ENCODE measurements at places on chromosomes 16 and 17. TPM values are rescaled to one million over a fixed set of nuclear protein-coding genes. Genes with fewer than 3 reads are reported as not detected.

KRT16 gene
- not detected for polyA plus RNA-seq

USP36 gene
- 32.8 TPM for polyA plus RNA-seq

CSF3 gene
- 0.80 TPM for polyA plus RNA-seq

DNA sequence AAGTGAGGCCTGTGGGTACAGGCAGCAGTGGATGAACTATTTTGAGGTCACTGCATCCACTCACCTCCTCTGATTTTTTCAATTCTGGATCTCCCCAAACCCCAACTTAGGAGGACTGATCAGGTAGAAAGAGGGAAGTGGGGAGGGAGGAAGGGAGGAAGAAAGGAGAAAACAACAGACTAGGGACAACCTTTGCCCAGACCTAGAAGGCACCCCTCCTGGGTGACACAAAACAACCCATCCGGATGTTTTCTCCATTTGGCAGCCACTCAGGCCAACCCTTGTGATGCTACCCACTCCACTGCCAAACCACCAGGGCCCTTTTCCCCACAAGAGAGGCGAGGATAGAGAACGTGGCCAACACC lies 2.7 kb downstream of the ORMDL3 start:
- peaks cover 18% of the 10 kb centered on the region for H3K4me1 ChIP-seq
- no peaks in the 10 kb centered on the region for H3K27me3 ChIP-seq
- no peak for DNase-seq
- no peak overlapping the region for H3K27ac ChIP-seq
- no peaks in the 10 kb centered on the region for H3K36me3 ChIP-seq
- no peak overlapping the region for H3K4me3 ChIP-seq

DNA sequence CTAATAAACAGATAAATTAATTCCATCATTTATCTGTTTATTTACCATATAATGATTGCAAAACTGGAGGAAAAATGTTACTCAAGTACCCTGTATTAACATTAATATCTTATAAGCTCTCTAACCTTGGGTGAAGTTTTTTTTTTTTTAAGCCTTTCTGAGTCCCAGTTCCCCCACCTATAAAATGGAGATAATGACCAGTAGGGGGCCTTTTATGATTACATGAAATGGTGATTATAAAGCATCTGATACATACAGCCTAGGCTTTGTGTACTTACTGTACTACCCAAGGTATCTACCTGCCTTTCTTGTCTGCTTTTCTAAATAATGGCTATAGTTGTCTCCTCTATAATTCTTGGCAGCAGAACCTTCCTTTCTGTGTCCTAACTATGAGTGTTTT lies 22.6 kb downstream of the LRRC36 start:
- no peak overlapping the region for H3K4me3 ChIP-seq
- H3K4me1 ChIP-seq = no peaks in the 10 kb centered on the region
- H3K27me3 ChIP-seq = no peaks in the 10 kb centered on the region

GRCh38 chr17:15483431-15483830 lies 16.0 kb upstream of the CDRT4 start:
- H3K27me3 ChIP-seq = no peaks in the 10 kb centered on the region
- H3K4me1 ChIP-seq = no peaks in the 10 kb centered on the region
- H3K4me3 ChIP-seq = no peak overlapping the region

DNA sequence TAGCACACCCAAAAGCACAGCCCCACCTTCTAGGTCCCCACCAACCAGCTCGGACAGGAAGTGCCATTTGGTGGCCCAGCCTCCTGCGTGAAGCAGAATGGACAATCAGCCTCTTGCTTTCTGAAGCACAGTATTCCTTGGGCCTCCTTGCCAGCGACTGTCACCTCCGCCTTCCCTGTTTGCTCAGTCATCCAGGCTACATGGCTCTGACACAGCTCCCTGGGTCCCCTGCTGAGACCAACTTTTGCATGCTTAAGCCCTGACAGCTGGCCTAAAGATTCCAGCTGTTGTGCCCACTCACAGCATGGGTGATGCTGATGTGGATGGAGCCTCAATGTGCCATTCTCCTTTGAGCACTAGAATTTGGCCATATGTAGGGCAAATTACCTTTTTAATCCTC lies 4.5 kb upstream of the CACNG5 start:
- DNase-seq = no peak
- H3K27me3 ChIP-seq = no peaks in the 10 kb centered on the region
- H3K4me3 ChIP-seq = no peak overlapping the region

DNA sequence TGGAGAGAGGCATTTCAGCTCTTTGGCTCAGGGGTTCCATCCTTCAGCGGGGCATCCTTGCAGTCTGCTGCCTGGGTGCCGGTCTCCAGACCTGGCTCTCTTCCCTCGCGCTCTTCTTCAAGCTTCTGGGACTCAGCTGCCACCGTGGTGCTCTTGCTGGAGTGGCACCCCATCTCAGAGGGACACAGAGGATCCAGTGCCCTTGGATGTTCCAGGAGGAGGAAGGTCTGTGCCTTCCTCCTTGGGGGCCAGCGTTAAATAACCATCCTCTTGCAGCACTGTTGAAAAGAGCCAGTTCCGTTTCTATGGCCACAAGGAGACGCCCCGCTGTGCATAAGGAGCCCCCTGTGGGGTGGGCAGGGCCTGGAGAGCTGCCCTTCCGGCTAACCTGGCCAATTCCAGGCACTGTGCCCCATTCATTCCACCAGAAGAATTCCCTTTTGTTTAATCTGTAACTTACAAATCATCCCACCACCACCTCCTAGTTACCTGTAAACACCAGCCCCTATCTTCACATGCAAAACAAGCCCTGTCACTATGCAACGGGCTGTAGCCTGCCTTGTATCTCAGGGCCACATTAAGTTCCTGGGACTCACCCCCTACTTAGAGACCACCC lies 8.6 kb downstream of the CHD9NB start:
- no peaks in the 10 kb centered on the region for H3K4me1 ChIP-seq
- DNase-seq = no peak
- H3K4me3 ChIP-seq = no peak overlapping the region
- H3K27me3 ChIP-seq = no peaks in the 10 kb centered on the region

DNA sequence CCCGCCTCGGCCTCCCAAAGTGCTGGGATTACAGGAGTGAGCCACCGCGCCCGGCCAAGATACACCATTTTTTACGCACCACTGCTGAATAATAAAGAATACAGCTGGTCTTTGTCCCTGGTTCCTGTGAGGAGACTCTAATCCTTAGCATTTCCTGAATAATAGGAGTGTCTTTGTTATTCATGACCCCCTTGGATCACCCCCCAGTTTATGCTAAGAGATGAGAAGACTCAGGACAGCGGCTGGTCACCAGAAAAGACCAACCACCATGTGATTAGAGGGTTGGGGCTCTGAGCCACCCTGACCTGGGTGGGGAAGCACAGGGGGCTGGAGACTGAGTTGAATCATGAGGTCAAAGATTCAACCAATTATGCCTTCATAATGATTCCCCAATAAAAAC lies 17.3 kb downstream of the PHLPP2 start:
- H3K27me3 ChIP-seq = no peaks in the 10 kb centered on the region
- DNase-seq = no peak
- no peaks in the 10 kb centered on the region for H3K4me1 ChIP-seq
- H3K27ac ChIP-seq = no peak overlapping the region
- no peaks in the 10 kb centered on the region for H3K36me3 ChIP-seq

DNA sequence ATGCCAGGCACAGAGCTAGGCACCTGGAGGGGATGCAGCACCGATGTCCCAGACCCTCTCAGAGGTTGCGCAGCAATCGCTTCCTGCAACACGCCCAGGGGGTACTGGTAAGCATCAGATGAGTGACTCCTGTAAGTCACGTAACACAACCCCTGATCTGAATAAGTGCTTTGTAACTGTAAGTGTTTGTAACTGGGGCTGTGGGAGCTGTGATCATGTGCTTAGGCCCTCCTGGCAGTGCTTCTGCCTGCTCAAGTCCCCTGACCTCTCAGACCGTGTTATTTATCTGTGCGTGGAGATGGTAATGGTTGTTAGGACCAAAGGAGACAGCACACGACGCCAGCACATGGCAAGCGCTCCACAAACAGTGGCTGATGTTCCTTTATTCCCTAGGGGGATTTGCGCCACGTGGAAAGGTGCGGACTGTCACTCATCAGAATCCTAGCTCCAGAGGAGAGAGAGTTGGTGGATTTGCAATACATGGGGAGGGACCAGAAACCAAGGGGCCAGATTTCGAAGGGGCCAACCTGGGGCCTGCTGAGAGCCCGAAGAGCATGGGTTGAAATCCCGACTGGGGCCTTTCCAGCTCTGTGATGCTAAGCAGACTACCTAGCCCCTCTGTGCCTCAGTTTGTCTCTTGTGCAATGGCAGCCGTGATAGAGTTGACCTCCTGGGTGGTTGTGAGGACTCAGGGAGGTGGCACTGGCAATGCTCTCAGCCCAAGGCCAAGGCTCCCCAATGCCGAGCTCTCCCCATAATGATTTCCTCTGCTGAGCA lies 151.8 kb downstream of the IRF8 start:
- no peak overlapping the region for H3K27ac ChIP-seq
- H3K27me3 ChIP-seq = no peaks in the 10 kb centered on the region
- H3K36me3 ChIP-seq = no peaks in the 10 kb centered on the region
- H3K4me1 ChIP-seq = no peaks in the 10 kb centered on the region

DNA sequence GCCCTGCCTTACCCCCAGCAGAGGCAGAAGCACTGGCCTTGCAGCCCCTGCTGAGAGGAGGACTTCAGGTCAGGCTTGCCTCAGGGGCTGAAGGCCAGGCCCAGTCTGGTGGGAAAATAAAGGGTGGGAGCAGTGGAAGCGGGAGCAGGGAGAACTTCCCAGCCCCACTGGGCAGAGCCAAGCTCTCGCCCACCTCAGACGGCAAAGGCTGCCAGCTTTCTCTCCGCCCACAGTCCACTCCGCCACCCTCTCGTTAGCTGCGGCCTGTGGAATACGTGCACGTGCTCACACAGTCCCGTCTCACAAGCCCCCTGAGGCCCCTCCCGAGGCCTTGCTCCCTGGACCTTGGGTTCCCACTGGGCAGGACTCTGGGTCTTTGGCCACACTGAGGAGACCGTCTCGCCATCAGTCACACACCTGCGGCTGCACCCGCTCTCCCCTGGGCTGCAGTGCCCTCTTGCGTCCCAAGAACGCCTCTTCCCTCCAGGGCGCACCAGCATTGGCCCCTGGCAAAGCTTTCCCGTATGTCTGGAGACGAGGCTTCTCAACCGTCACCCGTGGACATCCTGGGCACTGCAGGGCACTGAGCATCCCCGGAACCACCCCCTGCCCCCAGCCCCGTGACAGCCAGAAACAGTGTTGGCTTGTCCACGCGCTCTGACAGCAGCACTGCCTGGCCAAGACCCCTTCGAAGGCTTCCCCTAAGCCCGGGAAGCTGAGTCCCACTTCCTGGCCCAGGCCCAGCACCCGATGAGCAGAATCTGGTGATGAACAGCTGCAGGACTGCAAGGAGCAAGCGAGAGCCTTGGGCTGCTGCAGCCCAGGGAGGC lies 8.3 kb downstream of the MRPL28 start:
- no peaks in the 10 kb centered on the region for H3K36me3 ChIP-seq
- no peak overlapping the region for H3K4me3 ChIP-seq

DNA sequence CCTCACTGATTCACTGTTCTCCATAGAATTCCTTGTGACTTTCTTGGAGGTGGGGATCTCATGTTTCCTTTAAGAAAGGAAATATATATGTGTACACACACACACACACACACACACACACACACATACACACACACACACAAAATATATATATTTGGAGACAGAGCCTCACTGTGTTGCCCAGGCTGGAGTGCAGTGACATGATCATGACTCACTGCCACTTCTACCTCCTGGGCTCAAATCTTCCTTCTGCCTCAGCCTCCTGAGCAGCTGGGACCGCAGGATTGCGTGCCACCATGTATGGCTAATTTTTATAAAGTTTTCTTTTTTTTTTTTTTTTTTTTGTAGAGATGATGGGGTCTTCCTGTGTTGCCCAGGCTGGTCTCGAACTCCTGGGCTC lies 45.9 kb downstream of the CDH13 start:
- no peak overlapping the region for H3K4me3 ChIP-seq
- no peaks in the 10 kb centered on the region for H3K36me3 ChIP-seq
- H3K27ac ChIP-seq = no peak overlapping the region
- DNase-seq = no peak
- H3K27me3 ChIP-seq = no peaks in the 10 kb centered on the region
- no peaks in the 10 kb centered on the region for H3K4me1 ChIP-seq

Measured in testis (tissue), 5 donors.